ENCODE measurements at places on chromosomes 6 and 20.

DNA sequence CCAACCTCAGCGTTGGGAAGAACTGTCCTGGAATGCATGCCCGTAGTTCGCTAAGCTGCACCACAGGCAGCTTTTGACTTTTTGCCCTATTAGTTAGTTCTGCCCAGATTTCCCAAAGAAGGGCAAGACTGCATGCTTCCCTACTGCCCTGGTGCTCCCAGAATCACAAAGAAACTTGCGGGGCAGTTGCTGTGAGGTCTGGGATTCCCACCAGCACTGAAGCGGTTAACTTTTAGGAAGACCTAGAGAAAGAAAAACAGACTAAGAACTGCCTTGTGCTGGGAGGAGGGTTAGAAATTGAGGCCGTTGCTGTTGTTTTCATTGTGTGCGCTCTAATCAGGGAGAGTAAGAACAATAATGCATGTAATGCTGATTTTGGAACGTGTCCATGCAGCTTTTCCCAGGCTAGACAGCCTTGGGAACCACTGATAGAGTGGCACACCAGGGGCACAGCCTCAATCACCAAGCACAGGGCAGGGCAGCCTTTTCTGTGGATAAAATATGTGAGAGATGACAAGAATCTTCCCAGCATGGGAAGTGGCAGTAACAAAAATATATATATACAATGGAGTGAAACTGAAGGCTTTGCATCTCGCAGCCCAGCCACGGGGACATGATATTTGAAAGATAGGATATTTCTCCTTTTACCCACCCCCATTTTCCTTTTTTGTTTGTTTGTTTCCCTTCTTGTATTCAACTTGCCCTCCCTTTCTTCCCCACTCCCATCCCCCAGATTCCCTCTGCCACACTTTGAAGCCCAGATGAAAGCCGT lies 137.7 kb upstream of the HEY2 start:
- no peak for DNase-seq

- no peak for DNase-seq
These were observed 429 bp downstream of the AMD1 start for GRCh38 chr6:110874880-110875547.

DNA sequence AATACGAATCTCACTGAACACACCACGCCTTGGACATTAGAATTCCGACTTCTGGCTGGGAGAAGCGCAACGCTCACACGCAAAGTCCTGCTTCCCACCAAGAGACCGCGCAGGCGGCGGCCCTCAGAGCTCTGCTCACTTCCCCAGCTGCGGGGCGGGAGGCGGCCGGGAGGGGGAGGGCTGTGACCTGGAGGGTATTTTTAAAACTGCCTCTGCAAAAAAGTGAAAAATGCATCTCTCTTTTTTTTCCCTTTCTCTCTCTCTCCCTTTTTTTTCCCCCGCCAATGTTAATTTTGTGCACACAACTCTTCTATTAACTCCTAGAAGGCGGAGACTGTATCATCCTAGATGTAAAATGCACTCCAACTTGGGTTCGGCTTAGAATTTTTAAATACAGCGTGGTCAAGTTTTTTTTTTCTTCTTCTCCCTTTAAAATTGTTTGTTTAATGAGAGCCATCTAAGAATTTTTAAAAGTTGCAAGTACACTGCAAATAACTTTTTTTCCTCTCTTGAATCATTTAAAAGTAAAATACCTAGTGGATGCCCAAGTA lies 66.4 kb downstream of the STX11 start:
- no peak for DNase-seq

DNA sequence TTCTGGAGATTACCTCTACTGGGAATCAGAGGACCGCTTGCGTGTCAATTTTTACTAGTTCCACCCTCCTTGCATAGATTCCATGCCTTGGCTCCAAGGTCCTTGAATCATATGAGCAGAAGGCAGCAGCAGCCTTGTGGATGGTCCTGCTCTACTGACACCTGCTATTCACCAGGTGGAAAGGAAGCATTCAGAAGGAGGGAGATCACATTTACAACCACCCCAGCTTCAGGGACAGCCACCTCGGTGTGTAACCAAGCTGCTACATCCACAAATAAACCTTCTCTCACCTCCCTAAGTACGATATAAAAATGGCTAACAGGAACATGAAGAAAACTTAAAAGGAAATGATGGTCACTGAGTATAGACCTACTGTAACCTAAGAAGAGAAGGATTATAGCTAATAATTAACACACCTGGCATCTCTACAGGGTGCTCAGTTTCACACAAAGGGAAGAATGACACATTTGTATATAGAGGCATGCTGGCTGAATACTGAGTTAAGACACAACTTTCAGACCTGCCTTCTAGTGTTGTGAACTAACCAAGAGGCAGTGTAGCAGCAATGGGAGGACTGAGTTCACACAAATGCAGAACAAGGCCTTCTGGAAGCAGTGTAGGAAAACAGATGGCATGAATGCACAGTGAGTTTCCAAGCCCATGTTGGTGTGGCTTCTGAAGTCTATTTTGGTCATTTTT lies 46.3 kb upstream of the SRPK1 start:
- DNase-seq = no peak

- DNase-seq = peak; percentile 9
These were observed 56.5 kb downstream of the QRSL1 start for GRCh38 chr6:106685833-106686232.

DNA sequence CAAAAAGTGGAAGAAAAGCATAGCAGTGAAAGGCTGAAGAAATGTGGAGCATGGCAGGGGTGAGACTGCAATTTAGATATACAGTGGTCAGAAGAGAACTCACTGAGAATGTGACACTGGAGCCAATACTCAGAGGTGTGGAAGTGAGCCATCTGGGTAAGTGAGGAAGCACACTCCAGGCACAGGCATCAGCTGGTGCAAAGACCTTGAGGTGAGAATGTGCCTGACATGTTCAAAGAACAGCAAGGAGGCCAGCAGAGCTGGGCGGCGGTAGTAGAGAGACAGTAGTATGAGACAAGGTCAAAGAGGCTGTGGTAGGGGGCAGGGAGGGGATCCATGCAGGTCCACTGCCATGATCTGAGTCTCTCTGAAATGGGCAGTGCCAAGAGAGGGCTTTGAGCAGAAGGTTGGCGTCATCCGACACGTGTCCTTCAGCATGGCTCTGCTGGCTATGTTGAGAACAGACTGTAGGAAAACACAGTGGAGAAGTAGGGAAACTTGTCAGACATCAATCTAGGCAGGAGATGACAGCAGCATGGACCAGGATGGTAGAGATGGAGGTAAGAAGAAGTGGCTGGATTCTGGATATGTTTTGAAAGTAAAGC lies 84.4 kb downstream of the PLCG1 start:
- no peak for DNase-seq

DNA sequence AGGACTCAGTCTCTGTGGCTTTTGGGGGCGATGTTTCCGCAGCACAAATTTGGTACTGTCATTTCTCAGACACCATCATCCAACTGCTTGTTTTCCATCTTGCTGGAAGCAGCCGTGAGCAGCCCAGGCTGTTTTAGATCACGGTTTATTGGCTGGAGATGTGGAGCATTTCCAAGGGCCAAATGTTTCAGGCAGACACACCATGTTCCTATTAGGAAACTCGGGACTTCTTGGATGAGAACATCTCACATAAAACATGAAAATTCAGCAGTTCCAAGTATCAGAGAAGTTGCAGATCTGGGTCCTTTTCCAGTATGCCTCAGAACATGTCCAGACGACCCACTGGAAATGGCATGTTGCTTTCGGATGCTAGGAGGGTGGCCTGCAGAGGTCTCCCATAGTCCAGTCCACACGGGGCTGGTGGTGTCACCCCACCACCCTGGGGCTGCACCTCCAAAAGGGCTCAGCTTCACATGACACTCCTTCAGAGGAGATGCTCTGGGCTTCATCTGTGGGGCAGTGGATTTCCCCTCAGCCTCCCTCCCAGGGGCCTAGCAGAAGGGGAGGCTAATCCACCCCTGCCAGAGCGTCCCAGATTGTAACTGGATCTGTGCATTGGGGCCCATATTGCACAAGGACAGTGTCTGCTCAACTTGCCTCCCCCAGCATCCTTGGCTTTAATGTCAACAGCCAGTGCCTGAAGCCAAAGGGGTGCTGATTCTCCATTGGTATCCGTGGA lies 176.3 kb downstream of the SCP2D1 start:
- DNase-seq = no peak

GRCh38 chr6:16635810-16636602 lies 125.3 kb downstream of the ATXN1 start:
- DNase-seq = no peak

GRCh38 chr6:21588481-21589351 lies 4.8 kb upstream of the SOX4 start:
- DNase-seq = peak; percentile 85

DNA sequence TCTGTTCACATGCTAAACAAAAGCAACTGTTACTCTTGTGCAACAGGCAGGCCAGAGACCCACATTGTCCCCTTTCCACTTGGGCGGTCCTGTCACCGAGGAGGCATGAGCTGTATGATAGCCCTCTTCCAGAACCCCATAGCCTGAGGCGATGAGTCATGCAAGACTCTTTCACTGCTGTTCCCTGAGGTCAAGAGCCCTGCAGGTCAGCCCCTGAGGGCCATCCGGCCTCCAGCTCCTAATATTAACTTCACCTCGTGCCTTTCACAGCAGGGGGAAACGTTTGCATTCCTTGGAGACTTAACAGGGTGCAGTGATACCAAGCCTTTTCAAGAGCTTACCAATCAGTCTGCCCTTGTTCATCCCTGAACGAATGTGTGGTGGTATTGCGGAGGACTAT lies 253.3 kb upstream of the ECI2 start:
- no peak for DNase-seq

GRCh38 chr6:134308800-134309199 lies 9.1 kb downstream of the SGK1 start:
- DNase-seq = no peak

DNA sequence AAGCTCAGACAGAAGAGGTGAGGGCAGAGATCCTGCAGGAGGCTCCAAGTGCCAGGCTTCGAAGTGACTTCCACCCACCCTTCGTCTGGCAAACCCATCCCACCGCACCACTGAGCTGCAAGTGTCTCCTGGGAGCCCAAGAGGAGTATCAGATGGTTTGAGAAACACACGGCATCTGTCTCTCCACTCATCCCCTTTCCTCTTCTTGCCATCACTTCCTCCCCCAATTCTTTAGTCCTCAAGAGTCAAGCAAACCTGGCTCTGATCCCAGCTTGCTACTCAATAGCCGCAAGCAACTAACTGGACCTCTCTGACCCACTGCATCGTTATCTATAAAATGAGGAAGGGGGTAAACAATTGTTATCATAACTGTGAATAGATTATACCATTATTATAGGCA lies 142.1 kb downstream of the BMP7 start:
- no peak for DNase-seq

DNA sequence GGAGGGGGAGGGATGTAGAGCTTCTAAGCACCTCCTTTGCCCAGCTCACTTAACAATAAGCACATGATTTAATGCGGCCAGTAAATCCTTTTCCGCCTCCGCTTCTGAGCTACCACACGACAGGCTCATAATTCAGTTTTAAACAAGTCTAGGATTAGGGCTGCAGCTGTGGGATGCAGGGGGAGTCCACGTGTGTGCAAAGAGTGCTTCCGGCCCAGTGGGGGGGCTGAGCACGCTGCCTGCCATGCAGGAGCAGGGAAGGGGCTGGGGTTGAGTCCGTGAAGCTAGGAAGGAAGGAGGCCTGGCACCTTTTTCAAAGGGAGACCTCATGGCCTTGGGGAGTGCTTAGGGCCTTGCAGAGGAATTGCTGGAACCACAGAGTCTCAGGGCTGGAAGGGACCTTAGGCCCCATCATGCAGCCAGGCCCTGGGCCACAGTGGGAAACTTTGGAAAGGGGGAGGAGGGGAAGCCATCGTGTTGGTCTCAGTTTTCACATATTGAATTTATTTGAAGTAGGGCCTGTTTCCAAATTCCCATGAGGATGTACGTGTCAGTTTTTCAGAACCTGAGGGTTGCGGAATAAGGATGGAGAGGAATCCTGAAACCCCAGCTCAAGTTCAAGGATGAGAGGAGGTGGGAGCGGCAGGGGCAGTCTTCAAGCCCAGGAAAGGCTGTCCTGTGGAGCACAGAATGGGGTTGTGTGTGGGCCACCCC lies 96.1 kb downstream of the VEGFA start:
- no peak for DNase-seq

DNA sequence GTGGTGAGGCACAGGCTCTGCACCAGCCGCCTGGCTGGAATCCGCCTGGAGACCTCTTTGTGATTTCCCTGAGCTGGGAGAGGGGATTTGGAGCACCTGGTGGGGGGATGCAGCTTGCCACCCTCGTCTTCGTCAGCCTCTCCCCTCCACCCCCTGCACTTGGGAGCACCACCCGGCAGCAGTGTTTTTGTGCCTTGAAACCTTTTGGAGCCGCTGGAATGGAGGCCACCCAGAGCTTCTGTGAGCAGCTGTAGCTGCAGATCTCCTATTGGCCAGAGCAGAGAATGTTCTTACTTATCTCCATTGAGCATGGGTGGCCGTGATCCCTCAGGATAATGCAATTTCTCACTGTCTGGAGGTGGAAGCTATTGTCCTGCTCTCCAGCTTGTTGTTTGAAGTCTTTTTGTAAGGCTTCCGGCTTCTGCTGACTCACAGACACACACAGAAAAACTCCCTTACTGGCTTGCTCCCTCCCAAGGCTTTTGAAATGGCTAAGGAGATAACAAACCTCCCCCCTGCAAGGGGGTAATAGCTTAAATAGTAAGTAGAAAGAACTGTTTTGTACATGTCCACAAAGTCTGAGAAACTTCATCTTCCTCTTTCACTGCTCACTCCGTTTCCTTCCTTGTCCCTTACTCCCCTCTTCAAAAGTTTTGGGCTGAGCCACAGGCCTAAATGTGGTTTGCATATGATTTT lies 271.2 kb downstream of the PRL start:
- DNase-seq = no peak

GRCh38 chr6:22056398-22056797 lies 240.4 kb downstream of the PRL start:
- DNase-seq = peak; percentile 63

DNA sequence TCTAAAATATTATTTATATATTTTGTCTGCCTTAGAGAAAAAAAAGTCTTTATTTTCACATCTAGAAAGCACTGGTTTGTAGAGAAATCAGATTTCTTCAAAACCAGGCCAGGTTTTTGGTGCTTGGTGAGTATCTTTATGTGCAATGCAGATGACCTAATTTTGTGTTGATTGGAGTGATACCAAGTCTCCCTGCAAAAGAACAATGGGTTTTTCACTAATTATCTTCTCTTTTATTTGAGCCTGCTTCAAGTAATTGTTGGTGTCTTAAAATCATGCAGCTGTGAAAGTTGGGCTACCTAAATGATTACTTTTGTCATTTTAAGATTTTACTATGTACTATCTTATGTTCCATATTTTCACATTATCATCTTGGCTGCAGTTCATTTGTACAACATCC lies 874.7 kb downstream of the TFAP2A start:
- no peak for DNase-seq

DNA sequence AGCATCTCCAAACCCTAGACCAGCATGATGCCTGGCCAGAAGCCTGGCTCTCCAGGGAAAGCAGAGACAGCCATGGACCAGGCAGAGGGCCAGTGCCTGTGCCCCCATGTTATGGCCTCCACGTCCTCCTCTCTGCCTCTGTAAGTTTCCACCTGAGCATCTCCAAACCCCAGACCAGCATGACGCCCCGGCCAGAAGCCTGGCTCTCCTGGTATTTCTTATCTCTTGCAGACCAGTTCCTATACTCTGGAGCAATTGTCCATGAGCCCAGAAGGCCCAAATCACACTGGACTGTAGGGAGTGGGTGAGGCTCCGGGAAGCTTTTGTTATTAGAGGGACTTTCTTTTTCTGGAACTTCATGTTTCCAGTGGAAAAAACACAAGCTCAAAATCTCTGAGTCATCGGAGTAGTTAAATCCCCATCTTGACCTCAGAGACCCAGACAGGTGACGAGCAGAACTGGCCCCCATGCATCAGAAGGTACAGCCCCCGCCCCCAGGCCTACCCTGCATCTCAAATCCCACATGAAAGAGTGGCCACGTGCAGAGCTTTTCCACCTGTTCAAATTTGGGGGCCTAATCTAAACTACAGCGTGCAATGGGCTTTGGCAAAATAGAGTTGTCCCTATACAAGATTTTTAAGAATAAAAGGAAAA lies 110.2 kb upstream of the FOXQ1 start:
- no peak for DNase-seq
